ENCODE measurements at places on chromosomes 2 and 18.

DNA sequence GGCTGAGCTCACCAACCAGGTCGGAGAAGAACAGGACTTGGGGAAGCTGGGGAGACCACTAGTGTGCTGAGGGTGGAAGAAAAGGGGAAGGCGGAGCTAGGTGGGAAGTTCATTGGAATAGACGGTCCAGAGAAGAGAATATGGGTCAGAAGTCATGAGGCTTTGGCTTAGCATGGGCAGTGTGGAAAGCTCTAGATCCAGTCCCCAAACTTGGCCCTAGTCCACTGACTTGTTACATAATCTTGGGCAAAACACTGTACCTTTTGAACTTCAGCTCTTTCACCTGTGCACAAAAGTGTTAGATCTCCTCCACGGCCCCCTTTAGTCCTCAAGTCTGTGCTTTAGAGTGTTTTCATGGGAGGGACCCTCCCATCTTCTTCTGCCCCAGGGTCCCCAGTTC is 10.7 kb downstream of the GCKR start:
- DNase-seq = no peak

- DNase-seq = peak; percentile 86
Observed at GRCh38 chr18:74353169-74353775, 37.6 kb downstream of the C18orf63 start.

- no peak for DNase-seq
Observed at GRCh38 chr2:10332402-10333246, 29.9 kb downstream of the HPCAL1 start.

- no peak for DNase-seq
Observed at GRCh38 chr2:113406114-113406513, 31.4 kb upstream of the ZNG1B start.

DNA sequence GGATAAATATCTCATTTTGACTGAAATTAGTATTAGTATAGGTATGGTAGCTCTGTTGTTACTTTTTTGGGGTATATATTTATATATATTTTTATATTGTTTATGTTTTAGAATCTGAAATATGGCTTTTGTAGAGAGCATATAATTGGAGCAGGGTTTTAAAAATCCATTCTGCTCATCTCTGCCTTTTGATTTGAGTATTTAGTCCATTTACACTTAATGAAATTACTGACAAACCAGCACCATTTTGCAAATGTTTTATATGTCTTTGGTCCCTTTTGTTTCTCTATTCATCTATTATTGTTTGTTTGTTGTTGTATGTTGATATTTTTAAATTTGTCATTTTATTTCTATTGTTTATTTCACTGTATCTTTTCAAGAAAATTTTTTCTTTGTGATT is 30.7 kb downstream of the PTPN4 start:
- DNase-seq = no peak

DNA sequence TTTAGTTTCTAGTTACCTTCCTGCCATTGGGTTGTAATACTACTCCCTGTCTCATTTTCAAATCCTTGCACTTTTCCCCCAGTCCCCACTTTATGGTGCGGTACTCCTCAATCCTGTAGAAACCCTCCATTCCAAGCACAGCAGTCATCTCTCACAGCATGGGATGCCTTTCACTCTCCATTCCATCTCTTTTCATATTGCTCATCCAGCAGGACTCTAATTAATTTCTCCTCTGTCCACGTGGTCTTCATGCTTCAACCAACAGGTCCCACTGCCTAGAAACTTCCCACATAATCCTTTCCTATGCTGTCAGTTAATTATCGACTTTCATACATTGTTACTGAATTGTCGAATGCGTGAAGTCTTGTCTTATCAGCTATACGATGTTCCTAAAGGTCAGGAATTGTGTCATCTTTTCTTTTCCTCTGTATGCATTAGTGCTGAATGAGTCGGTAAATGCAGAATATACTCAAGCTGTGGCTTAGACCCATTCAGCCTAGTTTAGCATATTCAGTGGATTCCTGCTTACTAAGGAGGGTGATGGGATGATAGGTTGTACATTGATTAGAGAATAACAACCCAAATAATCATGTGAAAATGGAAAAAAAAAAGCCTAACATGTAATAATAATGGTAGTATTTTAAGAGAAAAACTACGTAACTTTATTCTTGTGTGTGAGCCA is 89.7 kb downstream of the CRIM1 start:
- DNase-seq = no peak

- no peak for DNase-seq
Observed at GRCh38 chr2:173149491-173149890, 73.8 kb downstream of the MAP3K20 start.

DNA sequence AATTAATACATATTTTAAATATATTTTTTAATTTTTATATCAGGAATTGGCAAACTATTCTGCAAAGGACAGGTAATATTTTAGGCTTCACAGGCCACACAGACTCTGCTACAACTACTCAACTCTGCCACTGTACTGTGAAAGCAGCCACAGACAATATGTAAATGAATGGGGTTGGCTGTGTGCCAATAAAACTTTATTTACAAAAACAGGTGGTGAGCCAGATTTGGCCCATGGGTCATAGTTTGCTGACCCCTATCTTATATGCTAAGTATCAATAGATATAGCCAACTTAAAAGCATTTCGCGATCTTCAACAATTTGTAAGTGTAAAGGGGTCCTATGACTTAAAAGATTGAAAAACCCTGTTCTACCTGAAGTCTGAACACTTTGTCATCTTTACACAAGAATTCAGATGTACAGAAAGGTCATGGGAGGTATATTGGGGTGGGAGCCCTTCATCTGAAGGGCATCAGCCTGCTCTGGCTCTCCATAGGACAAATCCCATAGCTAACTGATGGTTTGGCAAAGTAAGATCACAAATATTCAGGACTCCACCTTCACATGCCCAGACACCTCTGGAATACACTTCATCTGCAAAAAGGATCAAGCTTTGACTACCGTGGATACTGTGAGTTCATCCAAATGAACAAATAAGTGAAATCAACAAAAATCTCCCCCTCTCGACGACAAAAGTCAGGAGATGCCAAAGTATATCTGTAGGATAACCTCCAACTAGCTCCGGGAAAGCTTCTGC is 65.9 kb downstream of the C1D start:
- no peak for DNase-seq

- no peak for DNase-seq
Observed at GRCh38 chr2:160015746-160016145, 46.7 kb downstream of the PLA2R1 start.

DNA sequence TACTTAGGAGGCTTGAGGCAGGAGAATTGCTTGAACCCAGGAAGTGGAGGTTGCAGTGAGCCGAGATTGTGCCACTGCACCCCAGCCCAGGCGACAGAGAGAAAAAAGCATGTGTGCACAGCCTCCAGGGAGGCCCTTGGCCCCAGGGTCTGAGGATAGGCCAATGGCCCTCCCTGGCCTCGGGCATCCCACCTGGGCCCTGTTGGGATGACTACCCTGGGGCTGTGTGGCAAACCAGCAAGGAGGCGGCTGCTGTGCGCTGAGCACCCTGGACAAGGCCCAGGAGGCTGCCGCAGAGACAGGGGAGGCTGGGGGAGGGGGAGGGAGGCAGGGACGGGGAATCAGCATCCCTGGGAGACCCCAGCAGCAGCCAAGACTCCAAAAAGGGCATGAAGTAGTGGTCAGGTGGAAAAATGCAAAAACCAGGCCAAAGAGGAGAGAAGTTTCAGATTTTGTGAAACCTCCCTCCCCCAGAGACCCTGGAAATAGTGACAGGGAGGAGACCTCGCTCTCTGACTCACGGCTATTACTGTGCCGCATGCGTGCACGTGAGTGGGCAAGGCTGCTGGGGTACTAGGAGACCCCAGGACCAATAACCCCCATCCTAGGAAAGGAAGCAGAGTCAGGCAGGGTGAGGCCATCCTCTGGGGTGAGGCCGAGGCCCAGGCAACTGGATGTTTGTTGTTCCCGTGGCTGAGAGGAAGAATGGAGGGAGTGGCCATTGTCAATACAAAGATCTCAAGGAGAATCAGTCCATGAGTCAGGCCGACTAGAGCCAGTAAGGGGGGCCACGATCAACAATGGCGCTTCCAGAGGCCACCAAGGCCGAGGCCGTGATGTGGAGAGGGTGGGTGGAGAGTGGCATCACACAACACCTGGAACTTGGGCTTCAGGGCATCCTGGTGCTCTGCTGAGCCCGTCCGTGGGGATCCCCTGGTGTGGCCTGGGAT is 16.0 kb upstream of the B3GNT7 start:
- no peak for DNase-seq

- no peak for DNase-seq
Observed at GRCh38 chr2:187057466-187057865, 208.5 kb upstream of the ZSWIM2 start.

GRCh38 chr2:422676-423435 is 135.0 kb upstream of the ALKAL2 start:
- DNase-seq = no peak

DNA sequence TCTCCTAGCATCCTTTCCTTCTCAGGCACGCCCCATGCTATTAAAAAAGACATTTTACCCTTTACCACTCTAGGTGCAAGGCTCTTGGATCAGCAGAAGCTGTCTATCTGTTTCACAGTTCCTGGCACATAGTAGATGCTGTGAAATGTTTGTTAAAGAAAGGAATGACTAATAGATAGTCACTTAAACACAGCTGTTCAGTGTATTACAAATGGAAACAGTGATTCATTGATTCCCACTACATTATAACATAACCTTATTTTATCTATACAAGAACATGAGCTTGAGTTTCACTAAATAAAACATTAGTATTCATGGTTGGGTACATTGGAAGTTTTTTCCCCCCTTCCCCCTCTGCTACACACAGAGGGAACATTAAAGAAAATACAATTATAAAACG is 142.1 kb downstream of the ASXL3 start:
- DNase-seq = no peak

DNA sequence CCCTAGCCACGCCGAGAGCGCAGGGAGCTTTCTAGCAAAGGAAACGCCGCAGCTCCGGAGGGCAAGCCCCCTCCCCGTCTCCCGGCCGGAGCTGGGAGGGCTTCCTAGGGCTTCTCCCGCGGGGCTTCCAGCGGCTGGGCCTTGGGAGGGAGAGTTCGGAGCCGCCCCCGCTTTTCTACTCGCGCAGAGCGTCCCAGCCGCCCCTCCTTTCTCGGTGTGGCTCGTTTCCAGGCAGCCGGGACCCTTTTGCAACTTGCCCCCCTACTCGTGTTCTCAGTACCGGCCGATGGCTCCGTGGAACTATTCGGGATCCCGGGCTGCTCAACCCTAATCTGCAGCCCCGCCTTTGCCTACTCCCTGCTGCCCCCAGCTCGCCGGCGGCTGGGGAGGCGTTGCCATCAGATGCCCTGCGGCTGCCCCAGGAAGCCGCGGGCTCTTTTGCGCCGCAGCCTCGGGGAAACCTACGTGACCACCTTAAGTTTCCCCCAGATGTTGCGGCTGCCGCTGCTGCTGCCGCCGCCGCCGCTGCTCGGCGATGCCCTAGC is 1.5 kb upstream of the NR4A2 start:
- DNase-seq = peak; percentile 23

GRCh38 chr18:54209471-54210180 is 14.8 kb downstream of the MBD2 start:
- DNase-seq = no peak

GRCh38 chr18:26424428-26425147 is 123.8 kb downstream of the KCTD1 start:
- no peak for DNase-seq

DNA sequence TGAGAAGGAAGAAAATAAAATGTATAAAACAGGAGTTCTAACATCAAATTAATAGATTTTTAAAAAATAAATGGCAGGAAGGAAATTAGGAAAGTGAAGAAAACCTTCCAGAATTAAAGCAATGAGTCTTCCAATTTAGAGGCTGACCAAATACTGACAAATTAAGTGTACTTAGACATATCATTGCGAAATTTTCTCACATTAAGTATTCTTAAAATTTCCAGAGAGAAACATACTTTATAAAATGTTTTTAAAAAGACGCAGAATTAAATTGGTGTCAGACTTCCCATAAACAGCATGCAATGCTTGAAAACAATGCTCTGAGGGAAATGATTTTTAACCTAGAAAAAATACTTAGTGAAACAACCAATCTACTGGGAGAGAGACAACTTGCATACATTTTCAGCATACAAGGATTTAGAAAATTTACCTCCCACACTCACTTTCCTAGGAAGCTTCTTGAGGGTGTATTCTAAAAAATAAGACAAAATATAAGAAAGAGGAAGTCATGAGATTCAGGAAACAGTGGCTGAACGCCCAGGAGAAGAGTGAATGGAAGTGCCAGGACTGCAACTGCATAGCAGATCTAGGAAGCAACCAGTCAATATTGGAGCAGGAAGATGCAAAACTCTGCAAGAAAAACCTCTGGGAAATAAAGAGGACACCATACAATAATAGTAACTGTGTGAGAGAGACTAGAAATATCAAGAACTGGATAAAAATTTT is 339.9 kb downstream of the ADCYAP1 start:
- no peak for DNase-seq

DNA sequence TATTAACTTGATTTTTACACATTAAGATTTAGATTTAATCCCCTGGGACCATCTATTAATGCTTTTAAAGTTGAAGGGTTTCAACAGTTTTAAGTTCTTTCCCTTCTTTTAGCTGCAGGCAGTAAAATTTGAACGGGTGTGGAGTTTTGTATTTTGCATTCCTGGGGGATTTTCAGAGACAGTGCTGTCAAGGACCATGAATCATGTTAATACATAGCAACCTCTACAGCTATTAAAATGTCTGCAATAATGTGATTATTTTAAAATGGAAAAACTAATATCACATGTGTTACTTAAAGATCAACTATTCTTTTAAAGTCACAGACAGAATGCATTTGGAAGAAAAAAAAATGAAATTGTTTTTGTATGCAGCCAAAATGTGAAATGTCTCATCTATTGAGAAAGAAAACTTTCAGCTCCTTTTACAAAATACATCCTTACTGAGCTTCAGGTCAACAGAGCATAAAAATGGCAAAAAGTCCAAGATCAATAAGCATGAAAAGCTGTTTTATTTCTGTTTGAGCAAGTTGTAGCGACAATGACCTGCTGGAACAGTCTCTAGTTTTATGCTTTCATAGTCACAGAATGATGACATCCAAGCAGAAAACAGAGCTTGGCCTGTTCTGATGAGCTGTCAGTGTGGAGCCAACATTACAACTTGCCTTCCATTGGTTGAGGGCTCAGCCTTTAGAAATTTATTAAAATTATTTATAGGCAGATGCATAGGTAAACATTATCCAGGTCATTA is 21.6 kb upstream of the ZNF521 start:
- DNase-seq = no peak

DNA sequence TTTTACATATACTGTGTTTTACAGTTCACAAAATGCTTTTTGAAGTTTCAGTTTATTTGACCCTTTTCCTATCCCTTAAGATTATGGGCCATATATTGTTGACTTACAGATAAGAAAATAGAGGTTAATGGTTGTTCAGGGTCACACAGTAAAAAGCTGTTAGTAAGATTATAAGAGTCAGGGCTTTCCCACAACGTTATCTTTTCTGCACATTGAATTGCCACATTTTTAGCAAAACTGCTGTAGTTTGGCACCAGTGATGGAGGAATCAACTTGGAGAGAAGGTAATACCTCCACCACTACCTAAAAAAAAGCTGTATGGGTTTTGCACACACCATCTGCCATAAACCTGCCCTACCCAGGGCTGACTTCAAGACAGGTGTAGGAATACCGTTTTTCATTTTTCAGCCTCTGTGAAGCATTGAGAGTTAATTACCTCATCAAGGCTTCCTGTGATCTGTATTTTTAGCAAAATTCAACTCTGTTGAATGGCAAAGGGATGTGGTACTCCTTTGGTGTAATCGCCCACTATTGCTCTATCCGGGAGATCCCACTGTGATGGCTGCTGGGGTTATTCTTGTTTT is 5.0 kb downstream of the SOWAHC start:
- DNase-seq = no peak

Data from NCI-H510A treated with DMSO at 0.1 percent for 48 hours (cell line).